Breast epithelium (tissue), 4 donors: ENCODE measurements at places on chromosomes 3 and 15.

- DNase-seq = peak; percentile 67
Observed at GRCh38 chr3:188036375-188037194, 117.4 kb upstream of the LPP start.

DNA sequence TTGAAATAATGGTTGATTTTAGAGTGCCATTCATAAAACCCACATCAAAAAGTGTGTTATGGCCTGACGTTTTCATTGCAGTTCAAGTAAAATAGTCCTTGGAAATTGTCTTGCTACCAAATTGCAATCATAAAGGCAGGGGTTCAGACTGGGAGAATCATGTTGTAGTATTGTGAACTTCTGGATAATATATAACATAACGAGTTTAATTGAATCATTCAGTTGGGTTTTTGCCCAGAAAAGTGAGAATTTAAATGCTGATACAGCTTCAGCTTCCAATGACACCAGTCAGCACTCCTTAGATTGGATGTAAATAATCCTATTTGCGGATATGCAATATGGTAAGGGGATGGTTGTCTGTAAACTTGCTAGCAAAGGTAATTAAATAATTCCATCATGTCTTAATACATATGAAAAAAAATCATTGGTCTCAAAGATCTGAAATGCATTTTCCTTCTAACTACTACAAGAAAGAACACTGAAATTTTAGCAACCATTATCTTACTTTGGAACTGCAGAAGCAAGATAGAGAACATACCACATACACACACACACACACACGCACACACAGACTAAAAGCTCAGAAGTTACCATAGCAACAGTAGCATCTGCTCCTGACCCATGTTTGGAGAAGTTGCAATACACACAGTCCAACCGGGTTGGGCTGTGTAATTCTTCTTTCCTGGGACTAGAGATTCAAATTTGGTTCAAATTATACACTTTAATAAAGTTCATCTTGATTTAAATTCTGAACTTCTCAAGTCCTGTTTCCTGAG lies 686.2 kb upstream of the NR2F2 start:
- no peak for DNase-seq

GRCh38 chr15:88834211-88834812 lies 31.1 kb downstream of the ACAN start:
- DNase-seq = no peak

DNA sequence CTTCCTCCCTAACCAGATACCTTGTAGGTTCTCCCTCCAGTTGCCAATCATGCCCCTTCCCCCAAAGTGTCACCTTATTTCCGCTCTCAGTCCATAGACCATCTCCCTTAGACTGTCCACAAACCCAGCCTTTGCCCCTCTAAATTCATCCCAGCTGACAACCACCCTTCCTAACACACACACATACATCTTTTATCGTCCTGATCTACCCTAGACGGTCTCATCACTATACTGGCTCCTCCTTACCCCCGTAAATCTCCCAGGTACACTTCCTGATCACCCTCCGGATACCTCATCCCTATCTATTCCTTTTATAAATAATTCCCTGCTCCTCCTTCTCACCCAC lies 828 bp downstream of the THOC7 start:
- no peak for DNase-seq

DNA sequence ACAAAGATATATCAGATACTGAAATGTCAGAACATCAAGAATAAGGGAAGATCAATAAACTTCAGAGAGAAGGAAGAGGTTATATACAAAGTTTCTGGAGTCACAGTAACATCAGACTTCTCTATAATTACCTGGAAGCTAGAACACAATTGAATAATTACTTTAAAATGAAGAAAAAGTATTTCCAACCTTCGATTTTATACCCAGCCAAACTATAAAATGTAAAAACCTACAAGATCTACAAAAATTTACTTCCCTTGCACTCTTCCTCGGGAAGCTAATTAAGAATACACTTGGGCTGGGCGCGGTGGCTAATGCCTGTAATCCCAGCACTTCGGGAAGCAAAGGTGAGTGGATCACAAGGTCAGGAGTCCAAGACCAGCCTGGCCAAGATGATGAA lies 6.6 kb upstream of the MINDY2 start:
- DNase-seq = no peak

DNA sequence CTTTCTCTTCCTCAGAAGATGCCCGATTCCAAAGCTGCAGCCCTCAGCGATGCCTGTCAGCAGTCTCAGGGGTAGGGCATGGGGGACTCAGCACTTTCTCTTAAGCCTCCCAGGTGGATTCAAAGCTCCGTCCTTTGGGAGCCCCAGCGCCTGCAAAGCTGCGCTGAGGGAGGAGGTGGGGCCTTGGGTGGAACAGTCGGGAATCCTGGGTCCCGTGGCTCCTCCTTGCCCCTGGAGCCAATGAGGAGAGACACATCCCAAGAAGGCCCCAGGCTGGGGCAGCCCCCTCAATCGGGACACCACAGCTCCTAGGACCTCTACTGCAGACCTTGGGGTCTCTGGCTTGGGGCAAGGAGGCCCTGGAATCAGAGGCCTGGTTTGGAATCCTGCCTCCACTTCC lies 227.5 kb upstream of the IGF1R start:
- no peak for DNase-seq

- no peak for DNase-seq
Observed at GRCh38 chr3:71652781-71653413, 69.4 kb upstream of the FOXP1 start.

DNA sequence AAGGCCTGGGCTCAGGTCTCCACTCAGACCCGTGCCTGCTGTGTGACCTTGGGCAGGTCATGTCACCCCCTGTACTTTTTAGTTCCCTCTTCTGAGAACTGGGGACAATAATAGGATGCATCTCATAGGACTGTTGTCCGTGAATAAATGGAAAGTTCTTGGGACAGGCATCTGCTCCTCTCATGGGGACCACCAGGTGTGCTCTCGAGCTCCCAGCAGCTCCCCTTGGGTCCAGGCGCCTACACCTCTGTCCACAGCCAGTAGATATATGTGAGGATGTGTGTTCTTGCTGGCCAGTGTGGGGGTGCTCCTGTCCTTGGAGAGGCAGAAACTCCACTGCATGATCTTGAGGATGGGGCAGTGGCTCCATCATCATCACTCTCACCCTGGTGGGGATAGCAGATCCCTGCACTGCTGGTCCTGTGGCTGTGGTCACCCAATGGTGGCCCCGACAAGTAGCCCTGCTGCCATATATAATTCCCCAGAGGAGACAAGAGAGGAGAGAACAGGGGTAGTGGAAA lies 257.6 kb upstream of the TLE3 start:
- DNase-seq = peak; percentile 10

- no peak for DNase-seq
Observed at GRCh38 chr15:25718597-25718996, 144.5 kb downstream of the ATP10A start.

GRCh38 chr3:139887431-139887830 lies 47.6 kb upstream of the CLSTN2 start:
- DNase-seq = no peak

- DNase-seq = no peak
Observed at GRCh38 chr3:124207873-124208485, 216.1 kb upstream of the ROPN1 start.

DNA sequence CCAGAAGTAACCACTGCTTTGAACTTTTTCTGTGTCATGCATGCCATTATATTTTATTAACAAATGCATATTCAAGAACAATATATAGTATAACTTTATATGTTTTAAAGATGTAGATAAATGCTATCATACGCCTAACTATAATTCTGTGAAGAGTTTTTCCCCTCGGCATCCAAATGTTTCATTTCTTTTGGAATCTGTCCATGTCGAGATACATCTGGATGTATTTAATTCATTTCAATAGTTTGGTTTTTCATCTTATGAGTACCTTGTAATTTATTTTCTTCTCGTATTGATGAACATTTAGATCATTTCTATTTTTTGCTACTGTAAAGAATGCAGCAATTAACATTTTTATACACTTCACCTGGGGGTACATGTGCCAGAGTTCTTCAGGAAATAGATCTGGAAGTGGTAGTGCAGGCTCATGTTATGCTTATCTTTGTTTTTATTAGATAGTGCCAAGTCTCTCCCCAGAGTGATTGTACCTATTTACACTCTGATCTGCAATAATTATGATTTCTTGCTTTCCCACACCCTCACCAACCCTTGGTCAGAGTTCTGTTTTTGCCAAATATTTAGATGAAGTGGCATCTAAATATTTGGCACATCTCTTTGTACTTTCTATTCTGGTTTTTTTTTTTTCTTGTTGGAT lies 29.7 kb downstream of the USP13 start:
- DNase-seq = no peak

GRCh38 chr3:171419457-171419856 lies 40.7 kb downstream of the TNIK start:
- DNase-seq = no peak

- no peak for DNase-seq
Observed at GRCh38 chr15:81073801-81074200, 60.3 kb upstream of the CFAP161 start.

DNA sequence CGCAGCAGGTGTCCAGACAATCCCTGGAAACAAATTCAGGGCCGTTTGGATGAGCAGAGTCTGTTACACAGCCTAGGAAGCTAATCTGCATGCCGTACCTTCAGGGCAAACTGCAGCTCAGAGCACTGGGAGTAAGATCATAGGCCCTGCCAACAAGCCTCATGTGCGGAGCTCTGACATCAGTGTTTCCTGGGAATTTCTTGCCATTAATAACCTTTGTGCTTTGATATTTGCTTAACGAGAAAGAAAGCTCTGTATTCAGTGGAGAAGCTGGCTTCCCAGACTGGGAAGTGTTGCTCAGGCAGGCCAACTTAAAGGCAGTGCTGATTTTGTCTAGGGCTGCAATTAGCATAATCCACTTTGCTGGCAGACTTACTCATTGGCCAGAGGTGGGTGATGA lies 116.1 kb upstream of the KLHL25 start:
- DNase-seq = peak; percentile 23

- DNase-seq = no peak
Observed at GRCh38 chr15:64667736-64668161, 107.6 kb downstream of the RBPMS2 start.

DNA sequence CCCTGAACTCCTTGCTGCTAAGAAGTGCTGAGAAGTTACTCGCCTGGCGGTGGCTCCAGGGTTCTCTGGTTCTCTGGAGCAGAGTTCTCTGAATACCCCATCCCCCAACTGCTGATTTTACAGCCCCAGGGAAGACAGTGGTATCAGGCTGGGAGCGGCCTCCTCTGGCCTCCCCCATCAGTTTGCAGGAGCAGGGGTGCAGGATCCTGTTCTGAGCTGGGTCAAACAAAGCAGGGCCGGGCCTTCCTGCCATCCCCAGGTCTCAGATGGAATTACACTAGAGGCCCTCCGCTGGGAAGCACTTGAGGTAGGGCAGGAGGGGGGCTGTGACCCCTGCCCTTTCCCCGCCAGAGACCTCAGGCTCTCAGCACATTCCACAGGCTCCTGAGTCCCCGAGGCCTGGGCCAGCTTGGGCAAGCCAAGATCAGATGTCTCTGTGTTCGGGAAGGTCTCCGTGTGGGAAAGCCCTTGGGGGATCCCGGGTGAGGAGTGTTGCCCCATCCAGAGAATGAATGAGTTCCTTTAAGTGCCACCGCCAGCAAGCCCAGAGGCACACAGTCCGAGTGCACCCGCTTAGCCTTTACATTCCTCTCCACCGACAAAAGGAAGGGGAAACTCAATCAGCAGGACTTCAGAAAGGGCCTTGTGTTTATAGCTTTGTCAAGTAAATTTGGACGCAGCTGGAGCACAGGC lies 149.9 kb downstream of the LRRK1 start:
- DNase-seq = no peak

GRCh38 chr3:61828880-61829721 lies 267.7 kb downstream of the PTPRG start:
- no peak for DNase-seq

- DNase-seq = no peak
Observed at GRCh38 chr3:127780536-127781400, 41.5 kb downstream of the MGLL start.

GRCh38 chr3:99761415-99762165 lies 56.1 kb upstream of the CMSS1 start:
- no peak for DNase-seq

GRCh38 chr3:53750253-53751210 lies 95.7 kb downstream of the CHDH start:
- no peak for DNase-seq

DNA sequence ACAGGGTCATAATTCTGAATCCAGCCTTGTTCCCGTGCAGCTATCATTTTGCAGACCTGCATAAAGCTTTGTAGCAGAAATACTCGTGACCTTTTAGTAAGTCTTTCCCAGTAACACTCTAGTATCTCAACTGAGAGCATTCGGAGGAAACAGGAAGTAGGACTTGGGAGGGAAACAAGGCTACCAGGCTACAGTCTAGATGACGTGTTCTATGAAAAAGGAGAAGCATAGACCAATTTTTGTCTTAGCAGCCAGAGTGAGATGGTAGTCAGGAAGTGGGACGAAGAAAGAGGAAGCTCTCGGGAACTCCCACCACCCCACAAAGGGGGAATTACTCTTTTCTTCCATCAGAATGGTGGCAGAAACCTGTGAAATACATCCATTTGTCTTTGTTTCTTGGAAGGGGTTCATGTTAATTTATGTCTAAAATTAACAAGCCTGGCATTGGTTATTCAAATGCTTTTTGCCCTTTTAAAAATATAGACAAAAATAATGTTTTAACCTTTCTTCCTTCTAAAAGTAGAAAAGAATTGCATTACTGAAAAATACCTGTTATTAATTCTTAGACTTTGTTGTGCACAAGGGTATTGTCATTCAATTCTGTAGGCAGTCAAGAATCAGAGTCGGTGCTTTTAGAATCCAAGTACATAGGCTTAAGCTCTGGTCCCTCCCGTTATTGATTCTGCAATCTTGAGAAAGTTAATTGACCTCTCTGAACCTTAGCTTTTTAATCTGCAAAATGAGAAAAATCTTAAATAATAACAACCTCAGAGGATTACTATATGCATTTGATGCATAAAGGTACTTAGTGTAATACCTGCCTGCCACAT lies 1.6 kb upstream of the SUCNR1 start:
- no peak for DNase-seq

- peak; percentile 100 for DNase-seq
Observed at GRCh38 chr3:133573054-133573628, 345 bp upstream of the CDV3 start.

DNA sequence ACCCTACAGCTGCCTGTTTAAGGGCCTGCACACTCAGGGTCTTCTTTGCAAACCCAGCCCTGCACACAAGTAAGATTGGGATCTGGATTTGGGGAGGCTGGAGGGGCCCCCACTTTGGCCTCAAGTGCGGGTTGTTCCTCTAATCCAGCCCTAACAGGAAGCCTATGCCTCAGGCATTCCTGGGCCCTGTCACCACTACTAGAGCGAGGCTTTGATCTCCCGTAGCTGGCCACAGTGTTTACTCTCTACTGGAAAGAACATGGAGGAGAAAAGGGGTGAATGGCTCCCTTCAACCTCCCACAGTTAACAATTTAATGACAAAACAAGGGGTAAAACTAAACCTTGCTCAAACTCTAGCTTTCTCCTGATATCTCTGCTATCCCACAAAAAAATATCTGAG lies 48.4 kb downstream of the DZIP1L start:
- no peak for DNase-seq

- DNase-seq = no peak
Observed at GRCh38 chr3:17238023-17238422, 353.3 kb downstream of the PLCL2 start.
